ENCODE measurements at places on chromosomes 1 and 21.

GRCh38 chr1:213779228-213779627 is 208.5 kb upstream of the PROX1 start:
- no peak for DNase-seq

GRCh38 chr1:174997041-174997440 is 2.7 kb upstream of the CACYBP start:
- no peak for DNase-seq

DNA sequence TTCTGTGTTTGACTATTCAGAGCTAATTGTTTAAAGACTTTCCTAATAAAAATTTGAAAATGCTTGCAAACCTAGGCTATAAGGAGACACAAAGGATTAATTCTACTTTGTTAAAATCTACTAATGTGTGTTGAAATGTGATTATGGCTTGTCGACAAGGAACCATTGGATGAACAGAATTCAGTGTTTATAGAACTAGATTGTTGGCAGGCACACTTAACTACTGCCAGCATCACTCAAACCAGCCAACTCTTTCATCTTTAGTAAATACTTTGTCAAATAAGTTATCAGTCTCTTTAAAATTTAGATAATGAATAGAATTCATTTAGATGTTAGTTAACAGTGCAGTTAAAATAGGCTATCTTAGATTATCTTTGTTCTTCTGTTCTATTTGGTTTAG is 27.6 kb downstream of the HS2ST1 start:
- no peak for DNase-seq

- no peak for DNase-seq
Observed at GRCh38 chr1:201008666-201009360, 14.7 kb downstream of the KIF21B start.

GRCh38 chr1:244761279-244761678 is 74.2 kb upstream of the COX20 start:
- DNase-seq: no peak

DNA sequence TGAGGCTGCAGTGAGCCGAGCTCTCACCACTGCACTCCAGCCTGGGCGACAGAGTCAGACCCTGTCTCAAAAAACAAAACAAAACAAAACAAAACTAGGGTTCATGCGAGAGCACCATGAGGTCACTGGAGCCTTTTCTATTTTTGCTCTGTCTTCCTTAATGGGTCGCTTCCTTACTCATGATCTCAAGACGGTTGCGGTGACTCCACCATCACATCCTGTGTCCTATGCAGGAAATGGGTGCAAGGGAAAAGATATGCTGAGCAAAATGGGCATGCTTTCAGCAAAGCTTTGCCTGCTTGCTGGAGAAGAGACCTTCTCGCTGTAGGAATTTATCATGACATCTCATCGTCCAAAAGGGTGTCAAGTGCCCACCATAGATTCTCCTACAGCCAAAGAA is 36.4 kb downstream of the WNT9A start:
- DNase-seq: no peak

- DNase-seq: peak; percentile 88
Observed at GRCh38 chr21:14545906-14546480, at the start of gene SAMSN1. Gene SAMSN1, minus strand, starts transcription at chr21:14546315. Its CDS starts 54 bp downstream, at chr21:14546261.

- DNase-seq: no peak
Observed at GRCh38 chr1:115251340-115251748, 86.7 kb downstream of the NGF start.

- no peak for DNase-seq
Observed at GRCh38 chr21:45330075-45330781, 42.5 kb upstream of the POFUT2 start.

DNA sequence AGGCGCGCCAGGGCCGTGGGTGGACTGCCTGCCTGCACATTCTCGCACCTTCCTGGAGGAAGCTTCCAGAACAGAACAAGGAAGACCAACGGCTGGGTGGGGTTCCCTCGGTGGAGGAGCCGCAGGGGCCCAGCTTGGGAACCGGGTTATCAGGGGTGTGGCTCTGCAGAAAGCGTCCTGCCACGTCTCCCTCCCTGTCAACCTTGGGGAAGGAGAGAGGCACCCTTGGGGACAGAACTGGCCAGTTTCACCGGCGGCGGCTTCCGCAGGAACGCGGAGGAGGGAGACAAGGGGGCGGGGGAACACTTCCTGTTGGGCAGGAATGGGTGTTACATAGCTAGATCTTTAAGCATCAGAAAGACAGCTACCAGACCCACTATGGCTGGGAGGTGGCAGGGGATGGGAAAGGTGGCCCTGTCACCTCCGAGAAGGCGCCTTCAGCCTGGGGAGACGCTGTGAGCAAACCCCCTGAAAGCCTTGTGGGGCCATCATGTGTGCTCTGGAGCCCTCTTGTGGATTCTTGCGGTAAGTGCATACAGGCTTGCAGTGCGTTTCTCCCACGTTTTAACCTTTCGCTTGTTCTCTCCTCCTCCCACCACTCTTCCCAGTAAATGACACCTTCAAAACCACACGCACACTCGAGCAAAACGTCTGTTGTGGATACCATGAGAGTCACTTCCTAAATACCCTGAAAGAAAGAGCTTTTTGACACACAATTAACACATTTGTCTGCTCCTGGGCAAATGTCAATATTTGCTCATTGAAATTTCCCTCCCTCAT is 3.8 kb upstream of the PLEKHA6 start:
- DNase-seq: peak; percentile 83

GRCh38 chr21:17622018-17622417 is 9.3 kb upstream of the BTG3 start:
- no peak for DNase-seq

Measured in NB4 (cell line).